Activated CD4-positive, alpha-beta memory T cell treated with anti-CD3 and anti-CD28 coated beads, Interleukin-2, amount 10 ng/mL, durations not matched to agents 7 days and 5 days (primary cell): ENCODE measurements at places on chromosomes 5 and 9. TPM values are rescaled to one million over a fixed set of nuclear protein-coding genes. Genes with fewer than 3 reads are reported as not detected.

Gene DRD1
- total RNA-seq, result not detected

Gene ACSL6
- 10.6 TPM for total RNA-seq

DNA sequence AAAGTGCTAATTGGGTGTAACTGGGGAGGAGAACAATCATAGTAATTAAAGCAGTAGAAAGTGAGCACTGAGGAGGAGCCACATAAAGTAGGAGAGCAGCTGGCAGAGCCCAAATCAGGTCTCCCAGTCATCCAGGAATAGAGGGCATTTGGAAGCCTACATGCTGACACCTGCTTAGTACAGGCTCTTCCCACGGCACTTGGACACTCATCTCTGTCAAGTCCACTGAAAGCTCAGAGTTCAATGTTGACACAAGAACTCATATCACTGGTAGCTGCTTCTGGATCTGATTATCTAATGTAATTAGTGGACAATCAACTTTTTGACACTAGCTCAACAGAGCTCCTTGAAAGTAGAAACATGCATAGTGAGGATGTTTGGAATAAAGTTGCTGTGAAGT is 45.9 kb upstream of the PCSK1 start:
- no peaks in the 10 kb centered on the region for H3K4me1 ChIP-seq

DNA sequence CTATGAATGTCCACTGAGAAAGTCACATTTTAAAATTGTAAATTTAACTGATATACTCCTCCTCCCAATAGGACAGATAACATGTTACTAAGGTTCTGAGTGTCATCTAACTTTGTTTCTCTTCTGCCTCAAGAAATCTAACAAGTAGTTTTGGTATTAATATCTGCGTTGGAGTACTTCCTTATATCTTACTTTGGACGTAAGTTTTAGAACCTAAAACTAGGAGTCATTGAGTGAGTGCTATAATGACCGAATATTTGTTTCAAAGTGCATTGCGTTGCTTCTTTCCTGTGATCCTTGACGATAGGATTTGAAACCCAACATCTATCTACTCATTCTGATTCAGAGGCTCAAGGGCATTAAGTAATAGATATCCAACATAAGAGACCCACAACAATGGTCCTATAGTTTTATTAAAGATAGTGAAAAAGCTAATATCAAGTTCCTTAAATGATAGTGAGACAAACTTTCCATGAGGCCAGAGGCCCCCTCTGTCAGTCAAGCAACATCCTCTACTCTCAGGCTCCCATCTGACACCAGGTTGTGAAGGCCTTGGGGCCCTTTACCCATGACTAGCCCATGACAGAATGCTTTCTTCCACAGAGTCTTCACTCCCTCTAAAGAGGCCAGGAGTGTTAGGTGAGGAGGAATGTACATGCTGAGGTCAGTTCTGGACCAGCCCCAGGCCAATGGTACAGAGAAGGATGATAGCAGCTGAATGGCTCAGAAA is 45.3 kb upstream of the MAP3K1 start:
- no peak overlapping the region for H3K4me3 ChIP-seq
- H3K27ac ChIP-seq, result no peak overlapping the region
- H3K27me3 ChIP-seq, result no peaks in the 10 kb centered on the region
- no peak for DNase-seq
- no peaks in the 10 kb centered on the region for H3K36me3 ChIP-seq

DNA sequence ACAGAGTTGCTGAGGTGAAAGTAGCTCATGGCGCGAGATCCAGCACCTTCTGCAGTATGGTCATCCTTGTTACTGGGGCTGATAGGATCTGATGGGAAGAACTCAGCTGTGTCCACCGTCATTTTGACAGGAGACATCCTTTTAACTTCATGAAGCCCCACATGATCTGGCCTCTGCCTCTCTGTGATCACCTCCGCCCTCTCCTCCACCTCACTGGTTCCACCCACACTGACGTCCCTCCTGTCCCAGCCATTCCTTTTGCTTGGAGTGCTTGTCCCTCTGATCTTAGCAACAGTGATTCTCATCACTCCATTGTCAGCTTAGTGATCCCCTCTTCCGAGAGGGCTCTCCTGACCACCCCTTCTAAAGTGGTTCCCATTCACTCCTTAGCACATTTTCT is 25.8 kb downstream of the NEUROG1 start:
- peaks cover 39% of the 10 kb centered on the region for H3K27me3 ChIP-seq
- no peak overlapping the region for H3K4me3 ChIP-seq
- H3K36me3 ChIP-seq, result no peaks in the 10 kb centered on the region
- H3K4me1 ChIP-seq, result no peaks in the 10 kb centered on the region
- no peak for DNase-seq

- no peak for DNase-seq
- no peaks in the 10 kb centered on the region for H3K4me1 ChIP-seq
- H3K27me3 ChIP-seq, result no peaks in the 10 kb centered on the region
- no peak overlapping the region for H3K27ac ChIP-seq
- no peaks in the 10 kb centered on the region for H3K36me3 ChIP-seq
- no peak overlapping the region for H3K4me3 ChIP-seq
Observed at GRCh38 chr5:136279314-136279713, 86.0 kb downstream of the TRPC7 start.

DNA sequence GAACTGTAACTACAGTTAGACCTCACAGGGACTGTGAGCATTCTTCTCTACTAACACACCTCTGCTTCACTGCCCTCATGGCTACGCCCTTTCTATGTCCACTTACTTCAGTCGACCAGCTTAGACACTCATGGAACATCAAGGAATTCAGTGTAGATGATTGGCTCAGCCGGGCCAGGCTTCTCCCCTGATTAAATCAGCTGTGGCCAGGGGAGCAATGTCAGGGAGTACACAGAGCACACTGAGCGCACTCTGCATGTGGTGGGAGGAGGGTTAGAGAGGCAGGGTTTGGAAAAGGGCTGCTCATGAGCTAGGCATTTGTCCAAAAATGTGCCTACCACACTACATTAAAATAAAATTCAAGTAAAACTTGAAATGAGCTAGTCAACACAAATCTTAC is 400.5 kb downstream of the ARRDC3 start:
- no peak overlapping the region for H3K27ac ChIP-seq
- no peak for DNase-seq
- no peaks in the 10 kb centered on the region for H3K4me1 ChIP-seq
- H3K36me3 ChIP-seq, result no peaks in the 10 kb centered on the region
- no peak overlapping the region for H3K4me3 ChIP-seq
- no peaks in the 10 kb centered on the region for H3K27me3 ChIP-seq

DNA sequence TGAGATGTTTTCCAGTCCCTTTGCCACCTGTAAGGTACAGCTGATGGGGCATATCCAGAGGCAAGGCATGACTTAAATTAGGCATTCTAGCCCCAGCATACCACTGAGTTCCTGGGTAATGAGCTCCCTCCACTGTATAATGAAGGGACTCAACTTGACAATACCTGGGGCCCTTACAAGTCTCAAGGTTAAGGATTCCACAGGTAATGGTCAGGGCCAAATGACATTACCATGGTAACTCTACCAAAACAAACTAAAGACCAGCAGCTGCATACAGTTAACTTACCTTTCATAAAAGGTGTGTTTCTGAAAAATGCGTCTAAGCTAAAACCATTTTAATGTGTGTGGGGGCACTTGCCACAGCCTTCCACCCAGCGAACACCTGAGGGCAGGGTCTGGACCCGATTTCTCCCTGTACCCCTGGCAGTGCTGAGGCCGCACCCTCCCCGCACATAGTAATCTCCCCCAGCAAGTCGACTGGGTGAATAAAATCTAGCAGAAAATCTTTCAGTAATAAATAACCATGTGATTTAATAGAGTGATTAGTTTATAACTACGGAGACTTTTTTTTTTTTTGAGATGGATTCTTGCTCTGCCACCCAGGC is 24.2 kb downstream of the CCDC69 start:
- no peak for DNase-seq
- H3K36me3 ChIP-seq, result peaks cover 63% of the 10 kb centered on the region
- no peak overlapping the region for H3K4me3 ChIP-seq

Gene DNM1
- 0.40 TPM for total RNA-seq

- no peak overlapping the region for H3K27ac ChIP-seq
- H3K4me1 ChIP-seq, result no peaks in the 10 kb centered on the region
- no peak overlapping the region for H3K4me3 ChIP-seq
- H3K36me3 ChIP-seq, result no peaks in the 10 kb centered on the region
Observed at GRCh38 chr9:81517954-81518353, 171.4 kb downstream of the TLE1 start.

GRCh38 chr5:81035522-81035921 is 75.4 kb downstream of the RASGRF2 start:
- peaks cover 4% of the 10 kb centered on the region for H3K36me3 ChIP-seq
- no peak overlapping the region for H3K4me3 ChIP-seq
- H3K27me3 ChIP-seq, result no peaks in the 10 kb centered on the region
- H3K27ac ChIP-seq, result no peak overlapping the region
- no peaks in the 10 kb centered on the region for H3K4me1 ChIP-seq

- no peaks in the 10 kb centered on the region for H3K4me1 ChIP-seq
- H3K27me3 ChIP-seq, result peaks cover 2% of the 10 kb centered on the region
- H3K27ac ChIP-seq, result no peak overlapping the region
- no peak for DNase-seq
- H3K4me3 ChIP-seq, result no peak overlapping the region
- no peaks in the 10 kb centered on the region for H3K36me3 ChIP-seq
Observed at GRCh38 chr5:169429044-169429443, 128.1 kb upstream of the SLIT3 start.

Gene CCDC192
- not detected for total RNA-seq

- no peak for DNase-seq
- peaks cover 13% of the 10 kb centered on the region for H3K27me3 ChIP-seq
- H3K4me3 ChIP-seq, result no peak overlapping the region
- no peak overlapping the region for H3K27ac ChIP-seq
- H3K36me3 ChIP-seq, result no peaks in the 10 kb centered on the region
Observed at GRCh38 chr5:14383923-14384322, 197.7 kb upstream of the OTULINL start.

DNA sequence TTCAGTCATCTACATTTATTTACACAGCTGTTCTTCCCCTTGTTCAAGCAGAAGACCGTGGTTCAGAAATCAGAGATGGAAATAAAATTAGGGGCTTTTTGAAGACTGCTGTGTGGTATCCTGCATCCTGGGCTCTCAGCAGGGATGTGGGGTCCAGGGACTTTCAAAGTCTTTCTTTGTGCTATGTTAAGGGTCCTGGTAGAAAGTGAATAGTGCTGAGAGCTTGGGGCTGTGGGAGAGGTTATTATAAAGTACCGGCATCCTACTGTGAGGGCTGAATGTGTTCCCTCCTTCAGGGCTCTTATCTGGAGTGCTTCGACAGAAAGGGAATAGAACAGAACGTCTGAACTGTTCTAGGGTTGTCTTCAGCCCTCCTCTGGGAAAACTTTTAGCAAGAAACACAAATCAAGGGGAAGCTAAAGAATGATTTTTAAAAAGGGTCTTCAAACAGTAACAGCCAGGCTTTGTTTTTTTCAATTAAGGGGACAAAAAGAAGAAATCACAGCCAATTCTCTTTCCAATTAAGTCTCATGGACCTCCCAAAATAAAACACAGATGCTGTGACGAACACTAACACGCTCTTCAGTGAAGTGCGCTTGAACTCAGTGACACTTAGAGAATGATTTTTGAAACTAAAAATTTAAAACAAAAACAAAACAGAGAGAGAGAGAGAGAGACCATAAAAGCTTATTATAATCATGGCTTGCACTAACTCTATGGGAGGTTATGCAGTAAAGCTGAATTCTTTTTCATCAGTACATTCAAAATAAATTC is 15.7 kb upstream of the SLC1A3 start:
- no peaks in the 10 kb centered on the region for H3K36me3 ChIP-seq
- no peaks in the 10 kb centered on the region for H3K4me1 ChIP-seq
- H3K4me3 ChIP-seq, result no peak overlapping the region

- H3K4me3 ChIP-seq, result no peak overlapping the region
- H3K27ac ChIP-seq, result no peak overlapping the region
- no peaks in the 10 kb centered on the region for H3K4me1 ChIP-seq
- no peak for DNase-seq
- H3K27me3 ChIP-seq, result no peaks in the 10 kb centered on the region
Observed at GRCh38 chr9:131160416-131161112, 35.2 kb downstream of the NUP214 start.

GRCh38 chr5:138523406-138523805 is 19.6 kb downstream of the ETF1 start:
- DNase-seq, result no peak
- no peak overlapping the region for H3K27ac ChIP-seq
- peaks cover 18% of the 10 kb centered on the region for H3K4me1 ChIP-seq
- H3K27me3 ChIP-seq, result no peaks in the 10 kb centered on the region
- no peak overlapping the region for H3K4me3 ChIP-seq

Gene SLC6A18
- not detected for total RNA-seq

Gene RORB
- total RNA-seq, result 0.13 TPM

DNA sequence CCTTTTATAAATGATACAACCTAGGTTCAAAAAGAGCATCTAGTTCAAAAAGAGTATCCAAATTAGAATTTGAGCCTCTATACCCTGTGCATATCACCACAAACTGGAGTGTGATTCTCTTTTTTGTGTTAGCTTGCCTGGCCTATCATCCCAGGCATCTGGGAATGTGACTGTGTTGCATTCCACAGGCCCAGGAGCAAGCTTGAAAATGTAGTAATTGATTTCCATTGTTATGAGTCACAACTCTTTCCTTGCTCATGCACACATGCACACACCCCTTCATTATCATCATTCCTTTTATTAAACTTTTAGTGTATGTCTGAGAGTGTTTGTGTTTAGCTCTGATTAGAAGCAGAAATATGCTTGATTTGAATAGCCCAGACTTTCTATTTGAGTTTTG is 75.2 kb downstream of the FCHO2 start:
- no peaks in the 10 kb centered on the region for H3K36me3 ChIP-seq
- DNase-seq, result no peak
- no peaks in the 10 kb centered on the region for H3K4me1 ChIP-seq

DNA sequence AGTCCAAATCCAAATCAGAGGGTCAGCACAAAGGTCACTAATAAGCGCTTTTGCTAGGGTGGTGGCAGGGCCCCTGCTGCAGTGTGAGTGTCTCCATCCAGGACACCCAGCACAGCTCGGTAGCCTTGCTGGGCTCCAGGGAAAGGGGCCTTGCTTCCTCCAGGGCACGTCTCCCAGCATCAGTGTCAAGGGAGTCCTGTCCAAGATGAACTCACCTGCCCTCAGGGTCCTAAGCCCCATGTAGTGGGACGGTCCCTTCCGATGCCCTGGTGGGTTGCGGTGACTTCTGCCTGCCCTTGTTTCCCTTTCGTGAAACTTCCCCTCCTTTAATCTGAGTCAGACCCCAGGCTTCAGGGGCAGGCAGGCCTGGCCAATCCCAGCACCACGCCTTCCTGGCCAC is 101.7 kb downstream of the ZNF354C start:
- no peaks in the 10 kb centered on the region for H3K36me3 ChIP-seq
- no peak overlapping the region for H3K27ac ChIP-seq
- H3K4me1 ChIP-seq, result no peaks in the 10 kb centered on the region
- no peak for DNase-seq
- no peaks in the 10 kb centered on the region for H3K27me3 ChIP-seq
- H3K4me3 ChIP-seq, result no peak overlapping the region

- peaks cover 20% of the 10 kb centered on the region for H3K4me1 ChIP-seq
- peak overlapping the region; percentile 87 for H3K4me3 ChIP-seq
- peaks cover 14% of the 10 kb centered on the region for H3K27me3 ChIP-seq
- H3K27ac ChIP-seq, result no peak overlapping the region
Observed at GRCh38 chr5:119452060-119452372, 281 bp upstream of the HSD17B4 start.

GRCh38 chr5:50663636-50664035 is 2.8 kb upstream of the PARP8 start:
- peaks cover 17% of the 10 kb centered on the region for H3K4me1 ChIP-seq
- no peak overlapping the region for H3K4me3 ChIP-seq
- H3K27ac ChIP-seq, result no peak overlapping the region
- DNase-seq, result no peak

GRCh38 chr5:28648108-28648507 is 1609.7 kb upstream of the CDH9 start:
- H3K4me1 ChIP-seq, result no peaks in the 10 kb centered on the region
- no peaks in the 10 kb centered on the region for H3K36me3 ChIP-seq
- H3K27ac ChIP-seq, result no peak overlapping the region
- H3K4me3 ChIP-seq, result no peak overlapping the region
- no peaks in the 10 kb centered on the region for H3K27me3 ChIP-seq
